Calu3 (cell line): ENCODE measurements at places on chromosomes 6 and 20. TPM values are rescaled to one million over a fixed set of nuclear protein-coding genes. Genes with fewer than 3 reads are reported as not detected.

DNA sequence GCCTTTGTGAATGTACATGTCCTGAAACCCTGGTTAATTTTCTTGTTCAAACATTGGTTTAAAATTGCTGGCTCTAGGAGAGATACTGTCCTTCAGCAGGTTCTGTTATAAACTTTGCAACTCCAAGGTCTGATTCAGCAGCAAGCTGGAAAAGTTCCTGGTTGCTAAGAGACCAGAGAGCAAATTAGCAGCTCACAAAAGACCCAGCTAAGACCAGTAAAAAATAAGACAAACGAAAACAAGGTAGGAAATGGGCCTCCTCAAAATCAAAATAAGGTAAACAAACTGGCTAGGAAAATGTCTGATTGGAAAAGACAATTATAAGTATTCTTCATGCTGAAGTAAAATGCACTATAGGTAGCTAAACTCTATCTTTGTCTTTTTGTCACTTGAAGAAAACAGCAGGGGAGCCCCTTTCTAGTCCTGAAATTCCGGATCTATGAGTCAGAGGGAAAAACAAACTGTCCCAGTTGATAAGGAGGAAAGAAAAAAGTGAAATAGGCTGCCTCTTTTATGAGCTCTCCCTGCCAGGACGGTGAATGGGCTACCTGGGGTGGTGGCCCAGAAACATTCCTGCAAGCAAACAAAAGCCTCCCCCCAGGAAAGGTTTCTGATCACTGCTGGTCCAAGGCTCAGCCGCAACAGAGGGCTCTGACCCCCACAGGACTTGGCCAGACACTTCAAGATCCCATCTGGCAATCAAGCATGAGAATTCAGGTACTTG, 41.6 kb downstream of the UNC5CL start:
- H3K27ac ChIP-seq, result peak overlapping the region; percentile 94
- DNase-seq, result peak; percentile 68
- peaks cover 11% of the 10 kb centered on the region for H3K36me3 ChIP-seq
- H3K4me3 ChIP-seq, result peak overlapping the region; percentile 48
- H3K27me3 ChIP-seq, result peaks cover 12% of the 10 kb centered on the region
- peaks cover 55% of the 10 kb centered on the region for H3K4me1 ChIP-seq

DNA sequence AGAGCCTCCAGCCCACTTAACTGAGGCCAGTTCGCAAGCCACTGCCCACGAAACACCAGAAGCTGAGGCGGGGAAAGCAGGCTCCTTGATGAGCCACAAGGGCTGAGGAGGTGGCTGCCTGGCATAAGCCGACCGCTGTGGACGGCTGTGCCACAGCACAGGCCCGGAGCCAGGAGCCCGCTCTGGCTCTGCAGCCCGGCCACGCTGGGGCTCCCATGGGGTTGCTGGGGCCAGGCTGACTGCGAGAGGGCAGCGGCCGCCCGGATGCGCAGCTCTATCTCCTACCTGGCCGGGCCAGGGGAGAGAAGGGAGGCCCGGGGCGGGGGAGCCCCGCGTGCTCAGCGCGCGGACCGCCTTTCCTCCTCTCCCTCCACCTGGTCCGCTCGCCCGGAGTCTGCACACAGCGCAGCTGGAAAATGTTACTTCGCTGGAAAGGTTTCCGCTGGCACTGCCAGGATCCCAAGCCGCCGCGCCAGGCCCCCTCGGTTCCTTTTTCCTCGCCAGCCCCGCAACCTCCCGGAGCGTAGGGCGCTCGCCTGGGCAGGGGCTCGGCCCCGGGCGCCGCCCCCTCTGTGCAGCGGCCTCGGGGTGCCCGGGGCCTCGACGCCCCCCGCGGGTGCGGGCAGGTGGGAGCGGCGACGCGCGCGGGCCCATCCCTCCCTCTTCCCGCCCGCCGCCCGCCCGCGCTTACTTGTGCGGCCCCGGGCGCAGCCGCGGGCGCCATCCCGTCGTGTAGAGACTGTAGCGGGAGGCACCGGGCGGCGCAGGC, 657 bp downstream of the EMILIN3 start:
- H3K27ac ChIP-seq, result no peak overlapping the region
- no peak for DNase-seq
- no peak overlapping the region for H3K4me3 ChIP-seq
- H3K27me3 ChIP-seq, result peaks cover 80% of the 10 kb centered on the region
- no peaks in the 10 kb centered on the region for H3K4me1 ChIP-seq

- H3K4me3 ChIP-seq, result no peak overlapping the region
- no peaks in the 10 kb centered on the region for H3K27me3 ChIP-seq
- no peak overlapping the region for H3K27ac ChIP-seq
- peaks cover 15% of the 10 kb centered on the region for H3K4me1 ChIP-seq
These were observed 39.7 kb downstream of the SLC35D3 start for GRCh38 chr6:136961848-136962247.

DNA sequence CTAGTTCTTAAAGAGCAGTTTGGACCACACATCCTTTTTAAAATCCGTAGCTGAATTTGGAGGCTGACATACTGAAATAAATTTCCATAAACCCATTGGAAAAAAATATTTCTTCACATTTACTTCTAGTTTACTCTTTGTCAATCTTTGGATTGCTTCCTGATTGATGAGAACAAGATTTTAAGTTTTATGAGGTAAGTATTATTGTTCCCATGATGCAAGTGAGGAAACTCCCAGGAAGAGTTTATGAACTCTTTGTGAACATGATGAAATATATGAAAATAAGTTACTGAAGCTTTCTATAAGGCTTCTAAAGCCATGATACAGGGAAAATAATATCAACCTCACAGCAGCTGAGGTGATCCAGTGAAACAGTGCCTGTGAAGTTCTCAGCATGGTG, 320.0 kb downstream of the GJA1 start:
- no peak for DNase-seq
- no peaks in the 10 kb centered on the region for H3K4me1 ChIP-seq
- H3K27ac ChIP-seq, result no peak overlapping the region

DNA sequence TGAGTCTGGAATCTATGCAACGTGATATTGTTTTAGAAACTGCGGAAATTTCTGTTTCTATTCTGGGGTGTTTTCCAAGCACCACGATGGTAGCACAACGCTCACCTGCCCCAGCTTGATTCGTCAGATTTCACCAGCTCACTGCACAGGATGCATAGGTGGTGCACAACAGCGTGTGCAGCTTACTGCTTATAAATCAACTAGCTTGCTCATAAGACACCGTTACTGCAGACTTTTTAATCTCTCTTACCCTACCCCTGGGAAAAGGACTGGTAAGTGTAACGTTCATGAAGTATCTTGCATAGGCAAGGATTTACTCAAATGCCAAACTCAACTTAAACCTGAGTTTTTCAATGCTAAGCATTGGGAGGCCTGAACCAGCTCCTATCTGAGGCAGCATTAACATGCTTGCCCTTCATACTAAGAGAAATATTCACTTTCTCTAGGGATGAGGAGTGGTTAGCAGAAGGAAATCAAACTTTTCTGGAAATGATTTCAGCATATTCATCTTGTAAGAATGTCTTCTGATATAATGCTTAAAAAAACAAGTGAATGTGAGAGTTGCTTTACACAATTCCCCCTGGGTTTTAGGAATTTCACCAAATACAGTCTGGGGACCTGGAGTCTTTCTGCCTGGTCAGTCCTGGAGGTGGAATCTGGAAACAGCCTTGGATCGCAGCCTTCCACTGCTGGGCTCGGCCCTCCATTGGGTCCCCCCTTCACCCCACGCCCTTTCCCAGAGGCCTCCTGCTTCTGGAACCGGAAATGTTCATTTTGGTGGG, 100.6 kb downstream of the DACT2 start:
- H3K27ac ChIP-seq, result no peak overlapping the region
- H3K4me3 ChIP-seq, result no peak overlapping the region
- H3K27me3 ChIP-seq, result peaks cover 95% of the 10 kb centered on the region

GRCh38 chr6:106220485-106220884, 105.1 kb downstream of the ATG5 start:
- no peaks in the 10 kb centered on the region for H3K27me3 ChIP-seq
- H3K4me1 ChIP-seq, result peaks cover 13% of the 10 kb centered on the region
- H3K27ac ChIP-seq, result no peak overlapping the region

- DNase-seq, result no peak
- H3K27me3 ChIP-seq, result no peaks in the 10 kb centered on the region
- no peak overlapping the region for H3K27ac ChIP-seq
- H3K4me3 ChIP-seq, result no peak overlapping the region
These were observed 504.0 kb downstream of the RFPL4B start for GRCh38 chr6:112851146-112851545.

- peaks cover 4% of the 10 kb centered on the region for H3K36me3 ChIP-seq
- DNase-seq, result no peak
- no peak overlapping the region for H3K4me3 ChIP-seq
These were observed 69.4 kb downstream of the PRND start for GRCh38 chr20:4791121-4791520.

Gene PDCD2
- 34.5 and 36.6 TPM in 2 replicates for total RNA-seq

Gene HCRTR2
- not detected in 2 replicates for total RNA-seq

Gene ETV7
- total RNA-seq, result 2.6 and 8.7 TPM in 2 replicates

Gene PLCB4
- total RNA-seq, result 9.9 and 12.9 TPM in 2 replicates

Gene FOXS1
- total RNA-seq, result not detected in 2 replicates
